Natural killer cell treated with Interleukin-12 subunit alpha and Interleukin-12 subunit beta and Interleukin-15 and Interleukin-18, amount 100 ng/mL, for 72 hours (primary cell): ENCODE measurements at places on chromosomes 1 and 21.

GRCh38 chr21:42677339-42678321, 24.2 kb downstream of the PDE9A start:
- DNase-seq, result no peak

DNA sequence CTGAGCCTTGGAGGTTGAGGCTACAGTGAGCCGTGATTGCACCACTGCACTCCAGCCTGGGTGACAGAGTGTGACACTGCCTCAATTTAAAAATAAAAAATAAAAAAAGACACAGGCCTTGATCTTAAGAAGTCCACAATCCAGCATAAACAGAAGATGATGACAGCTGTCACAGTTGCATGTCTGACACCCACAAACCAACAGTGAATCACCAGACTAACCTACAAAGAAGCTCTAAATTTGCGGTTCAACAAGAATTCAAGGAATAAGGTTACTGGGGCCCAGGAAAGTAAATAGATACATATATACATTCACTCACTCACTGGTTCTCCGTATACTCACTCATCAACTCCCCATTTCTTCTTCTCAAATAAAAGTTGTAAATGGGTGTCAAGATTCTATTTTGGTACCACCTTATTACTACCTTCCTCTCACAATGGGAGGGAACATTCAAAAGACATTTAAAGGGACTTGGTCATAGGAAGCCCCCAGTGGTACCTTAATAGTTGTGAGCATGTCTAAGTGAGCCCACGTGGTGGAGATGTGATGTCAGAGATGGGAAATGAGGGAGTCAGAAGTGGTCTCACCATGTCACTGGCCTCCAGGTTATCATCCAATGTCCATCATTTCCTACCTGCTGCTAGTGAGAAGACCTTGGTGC, 66.9 kb upstream of the PRDX6 start:
- peak; percentile 75 for DNase-seq

DNA sequence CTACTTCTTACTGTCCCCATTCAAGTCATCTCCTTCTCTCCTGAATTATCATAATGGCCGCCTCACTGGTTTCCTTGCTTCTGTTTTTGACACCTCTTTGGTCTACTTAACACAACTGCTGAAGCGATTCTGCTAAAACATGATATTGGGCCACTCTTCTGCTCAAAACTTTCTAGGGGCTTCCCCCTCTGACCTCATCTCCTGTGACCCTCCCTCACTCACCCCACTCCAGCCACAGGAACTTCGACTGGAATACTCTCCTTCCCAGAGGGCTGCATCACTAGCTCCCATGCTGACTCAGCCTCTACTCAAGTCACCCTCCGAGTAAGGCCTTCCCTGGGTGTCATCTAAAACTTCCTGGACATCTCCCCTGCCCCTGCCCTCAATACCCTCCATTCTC, 35.7 kb downstream of the NRIP1 start:
- no peak for DNase-seq

DNA sequence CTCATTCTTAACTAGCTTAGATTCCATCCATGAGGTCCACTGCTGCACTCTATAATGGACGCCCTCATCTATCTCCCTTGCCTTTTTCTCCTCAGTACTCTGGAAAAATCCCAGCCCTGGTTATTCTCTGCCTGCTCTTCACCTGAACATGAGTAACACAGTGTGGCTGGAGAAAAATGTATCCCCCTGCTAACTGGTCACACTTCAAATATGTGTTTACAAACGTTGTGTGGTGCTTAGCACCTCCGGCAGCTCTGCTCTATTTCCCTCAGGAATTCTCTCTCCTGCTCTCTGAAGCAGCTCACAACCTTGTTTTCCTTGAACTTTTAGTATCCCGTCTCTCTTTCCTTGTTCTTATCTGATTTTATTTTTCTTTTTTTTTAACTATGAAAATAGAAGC, 4.1 kb downstream of the SCCPDH start:
- no peak for DNase-seq
